Activated CD8-positive, alpha-beta memory T cell treated with anti-CD3 and anti-CD28 coated beads for 4 hours (primary cell): ENCODE measurements at places on chromosomes 2 and 18.

DNA sequence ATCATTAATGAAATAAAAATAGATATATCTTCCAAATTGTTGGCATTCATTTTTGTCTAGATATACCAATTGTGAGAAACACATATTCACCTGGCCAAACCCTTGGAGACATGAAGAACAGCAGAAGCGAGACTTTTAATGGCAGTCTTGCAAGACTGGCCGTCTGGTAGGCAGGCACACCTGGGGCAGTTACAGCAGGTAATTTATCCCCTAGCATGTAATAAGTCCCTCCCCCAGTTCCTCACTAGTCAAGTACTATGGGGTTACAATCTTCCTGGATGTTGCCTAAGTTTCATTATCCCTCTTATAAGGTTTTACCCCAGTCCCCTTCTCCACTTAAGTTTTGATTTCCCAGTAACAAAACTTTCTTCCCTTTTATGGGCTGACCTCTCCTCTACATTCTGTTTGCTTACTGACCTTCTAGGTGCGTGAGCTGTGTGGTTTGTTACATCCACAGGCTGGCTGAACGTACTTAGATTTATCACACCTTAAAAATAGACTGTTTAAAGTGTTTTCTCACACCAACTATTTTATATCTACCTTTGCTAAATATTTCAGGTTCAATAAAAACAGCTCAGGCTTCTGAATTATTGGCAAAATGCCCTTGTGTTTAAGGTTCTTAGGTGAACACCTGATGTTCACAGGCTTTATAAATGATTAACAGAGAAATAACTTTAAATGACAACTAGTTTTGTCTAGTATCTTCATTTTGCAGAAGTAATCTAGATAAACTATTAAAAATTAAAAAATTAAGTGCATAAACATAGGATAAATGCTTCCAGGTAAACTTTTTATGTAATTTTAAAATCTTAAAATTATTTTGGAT is 365.0 kb upstream of the TFPI start:
- no peak for DNase-seq

- DNase-seq = no peak
These were observed 278.3 kb upstream of the LRATD1 start for GRCh38 chr2:14354231-14354630.

DNA sequence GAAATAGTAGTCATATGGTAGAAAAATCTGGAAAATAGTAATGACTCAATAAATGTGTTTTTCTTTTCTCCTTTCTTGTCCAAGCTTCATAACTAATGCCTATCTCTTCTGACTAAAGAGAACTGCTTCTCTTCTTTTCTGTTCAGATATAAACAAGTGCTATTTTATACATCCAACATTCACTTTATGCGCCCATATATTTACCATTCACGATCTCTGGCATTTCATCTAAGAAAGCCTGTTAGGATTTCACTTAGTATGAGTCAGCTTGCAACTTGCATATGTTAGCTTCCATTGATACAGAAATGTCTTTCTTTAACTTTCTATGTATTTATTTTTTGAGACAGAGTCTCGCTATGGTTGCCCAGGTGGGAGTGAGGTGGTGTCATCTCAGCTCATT is 224.9 kb downstream of the VAPA start:
- no peak for DNase-seq

DNA sequence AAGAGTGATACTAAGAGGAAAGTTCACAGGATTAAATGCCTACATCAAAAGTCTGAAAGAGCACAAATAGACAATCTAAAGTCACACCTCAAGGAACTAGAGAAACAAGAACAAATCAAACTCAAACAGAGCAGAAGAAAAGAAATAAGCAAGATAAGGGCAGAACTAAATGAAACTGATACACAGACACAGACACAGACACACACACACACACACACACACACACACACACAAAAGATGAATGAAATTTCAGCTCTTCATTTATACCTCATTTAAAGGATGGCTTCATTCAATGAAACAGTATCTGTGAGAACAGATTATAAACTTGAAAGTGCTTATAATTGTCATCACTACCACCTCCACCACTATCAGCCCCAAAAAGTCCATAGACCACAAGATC is 428.9 kb downstream of the MBD2 start:
- DNase-seq = no peak

DNA sequence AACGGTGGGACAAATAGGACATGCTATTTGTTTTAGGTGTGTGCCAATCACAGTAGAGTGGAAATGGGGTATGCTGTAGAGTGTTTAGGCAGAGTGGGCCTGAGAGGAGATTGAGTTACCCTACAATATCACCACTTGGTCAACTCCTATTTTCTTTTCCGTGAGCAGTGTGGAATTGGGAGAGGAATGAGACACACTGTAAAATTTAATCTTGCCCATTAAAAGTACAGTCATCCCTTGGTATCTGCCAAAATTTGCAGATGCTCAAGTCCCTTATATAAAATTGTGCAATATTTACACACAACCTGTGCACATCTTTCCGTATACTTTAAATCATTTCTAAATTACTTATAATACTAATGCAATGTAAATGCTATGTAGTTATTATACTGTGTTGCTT is 12.4 kb downstream of the FBXO48 start:
- DNase-seq = no peak

GRCh38 chr2:96970910-96971309 is 15.5 kb downstream of the FAM178B start:
- DNase-seq = no peak

GRCh38 chr2:237942513-237942899 is 24.3 kb upstream of the UBE2F start:
- DNase-seq = no peak

GRCh38 chr2:147468349-147468748 is 376.5 kb upstream of the ACVR2A start:
- no peak for DNase-seq

DNA sequence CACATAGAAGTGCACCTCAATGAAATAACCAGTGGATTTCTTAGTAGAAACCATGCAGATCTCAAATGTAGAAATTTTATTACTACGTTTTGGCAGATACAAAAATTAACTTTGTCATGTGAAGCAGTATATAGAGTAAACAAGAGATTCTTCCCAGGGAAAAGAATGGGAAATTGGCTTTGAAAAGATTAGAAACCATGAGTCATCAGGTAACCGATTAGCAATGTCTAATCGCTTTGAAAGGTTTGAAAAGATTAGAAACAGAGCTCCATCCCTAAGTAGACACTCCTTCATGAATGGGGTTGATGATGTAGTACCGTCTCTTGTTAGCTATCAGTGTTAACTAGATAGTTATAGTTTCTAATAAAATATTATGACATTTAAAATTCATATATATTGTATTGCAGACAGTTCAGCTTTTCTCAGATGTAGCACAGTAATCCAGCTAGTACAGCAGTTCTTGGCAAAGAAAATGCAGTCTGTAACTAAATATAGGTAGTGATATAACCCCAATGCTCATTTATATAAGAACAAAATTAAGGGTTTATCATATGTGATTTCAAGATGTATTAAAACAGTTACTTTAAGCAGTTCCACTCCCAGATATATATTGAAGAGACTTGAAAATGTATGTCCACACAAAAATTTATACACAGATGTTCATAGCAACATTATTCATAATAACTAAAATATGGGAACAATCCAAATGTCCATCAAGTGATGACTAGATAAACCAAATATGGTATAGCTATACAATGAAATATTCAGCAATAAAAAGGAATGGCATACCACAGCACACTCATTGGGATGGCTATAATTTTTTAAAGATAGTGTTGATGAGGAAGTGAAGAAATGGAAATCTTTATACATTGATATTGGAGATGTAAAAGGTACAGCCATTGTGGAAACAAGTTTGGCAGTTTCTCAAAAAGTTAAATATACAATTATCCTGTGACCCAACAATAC is 113.9 kb downstream of the PTPN4 start:
- no peak for DNase-seq

- no peak for DNase-seq
These were observed 84.9 kb downstream of the CMPK2 start for GRCh38 chr2:6780765-6781274.

DNA sequence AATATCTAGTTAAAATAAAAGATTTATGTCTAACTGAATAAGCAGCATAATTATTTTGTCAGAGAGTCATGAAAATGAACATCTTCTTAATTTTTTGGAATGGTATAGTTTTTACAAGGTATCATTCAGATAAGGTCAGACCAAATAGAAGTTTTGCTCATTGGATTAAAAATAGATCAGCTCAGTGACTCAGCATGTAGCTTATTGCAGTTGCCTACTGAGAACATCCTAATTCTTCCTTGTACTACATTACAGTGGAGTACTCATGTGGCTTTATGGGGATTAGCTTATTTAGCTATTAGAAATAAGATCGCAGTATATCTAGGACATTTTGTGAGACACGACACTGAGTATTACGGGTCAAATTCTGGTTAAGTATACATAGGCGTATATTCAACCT is 38.2 kb upstream of the PPM1B start:
- DNase-seq = no peak

DNA sequence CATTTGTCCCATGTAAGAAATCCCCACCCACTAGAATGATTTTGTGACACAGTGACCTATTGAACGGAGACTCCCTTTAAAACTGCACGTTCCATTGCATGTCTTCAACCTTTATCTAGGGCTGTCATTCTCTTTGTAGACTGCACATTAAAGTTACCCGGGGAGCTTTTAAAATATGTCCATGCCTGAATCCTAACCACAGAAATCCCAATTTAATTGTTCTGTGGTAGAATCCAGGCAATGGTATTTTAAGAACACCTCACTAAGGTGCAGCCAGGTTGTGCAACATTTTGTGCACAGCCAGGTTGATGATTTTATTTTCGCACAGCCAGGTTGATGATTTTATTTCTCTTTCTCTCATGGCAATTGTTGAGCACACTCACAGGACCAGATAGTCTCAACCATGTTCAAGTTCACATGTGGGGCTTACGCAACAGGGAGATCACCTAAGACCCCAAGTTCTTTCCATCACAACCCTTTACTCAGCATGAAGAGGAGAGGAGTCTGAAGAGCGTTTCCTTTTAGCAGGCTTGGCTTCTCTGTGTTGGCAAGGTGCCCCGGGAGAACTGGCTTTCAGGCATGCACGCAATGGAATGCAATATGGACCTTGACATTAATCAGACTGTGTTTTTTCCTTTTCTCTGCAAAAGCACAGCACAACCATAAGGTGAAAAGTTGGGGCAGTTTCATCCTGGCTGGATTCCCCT is 467.3 kb upstream of the ETAA1 start:
- DNase-seq = no peak

DNA sequence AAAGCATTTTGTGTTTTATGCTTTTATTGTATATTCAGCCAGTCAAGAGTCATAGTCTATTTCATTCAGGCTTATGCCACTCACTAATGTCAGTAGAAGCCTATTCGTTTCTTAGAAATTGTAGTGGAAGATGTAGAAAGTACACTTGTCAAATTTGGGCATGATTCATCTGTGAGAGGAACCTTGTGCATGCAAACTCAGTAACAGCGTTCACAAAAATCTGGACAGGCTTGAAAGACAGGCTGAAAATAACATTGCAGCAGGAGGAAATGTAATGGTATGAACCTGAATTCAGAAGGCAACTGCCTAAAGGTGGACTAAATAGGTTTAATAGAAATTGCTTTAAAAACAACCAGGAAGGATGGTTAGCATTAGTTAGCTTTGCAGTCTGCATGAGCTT is 213.5 kb downstream of the CMPK2 start:
- no peak for DNase-seq
